ENCODE measurements at places on chromosomes 11 and 22.

DNA sequence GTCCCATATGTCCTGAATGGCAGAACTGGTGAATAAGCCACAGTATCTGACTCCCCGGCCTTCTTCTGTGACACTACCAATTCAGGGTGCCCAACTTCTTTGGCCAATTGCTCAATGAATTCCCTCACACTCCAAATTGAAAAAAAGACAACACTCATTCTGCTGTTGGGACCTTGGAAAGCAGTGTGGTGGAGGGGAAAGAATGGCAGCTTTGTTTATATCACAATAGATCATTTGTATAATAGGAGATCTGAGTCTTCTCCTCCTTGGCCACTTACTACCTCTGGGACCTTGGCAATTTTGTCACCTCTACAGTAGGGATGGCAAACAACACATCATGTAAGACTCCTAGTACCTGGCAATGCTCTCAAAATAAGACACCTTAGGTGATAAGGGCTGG lies 64.6 kb downstream of the OPCML start:
- DNase-seq, result no peak

- no peak for DNase-seq
Measured at GRCh38 chr11:19669511-19669910, 43.1 kb upstream of the NAV2 start.

- DNase-seq, result no peak
Measured at GRCh38 chr22:49953027-49953679, 7.4 kb upstream of the PIM3 start.

DNA sequence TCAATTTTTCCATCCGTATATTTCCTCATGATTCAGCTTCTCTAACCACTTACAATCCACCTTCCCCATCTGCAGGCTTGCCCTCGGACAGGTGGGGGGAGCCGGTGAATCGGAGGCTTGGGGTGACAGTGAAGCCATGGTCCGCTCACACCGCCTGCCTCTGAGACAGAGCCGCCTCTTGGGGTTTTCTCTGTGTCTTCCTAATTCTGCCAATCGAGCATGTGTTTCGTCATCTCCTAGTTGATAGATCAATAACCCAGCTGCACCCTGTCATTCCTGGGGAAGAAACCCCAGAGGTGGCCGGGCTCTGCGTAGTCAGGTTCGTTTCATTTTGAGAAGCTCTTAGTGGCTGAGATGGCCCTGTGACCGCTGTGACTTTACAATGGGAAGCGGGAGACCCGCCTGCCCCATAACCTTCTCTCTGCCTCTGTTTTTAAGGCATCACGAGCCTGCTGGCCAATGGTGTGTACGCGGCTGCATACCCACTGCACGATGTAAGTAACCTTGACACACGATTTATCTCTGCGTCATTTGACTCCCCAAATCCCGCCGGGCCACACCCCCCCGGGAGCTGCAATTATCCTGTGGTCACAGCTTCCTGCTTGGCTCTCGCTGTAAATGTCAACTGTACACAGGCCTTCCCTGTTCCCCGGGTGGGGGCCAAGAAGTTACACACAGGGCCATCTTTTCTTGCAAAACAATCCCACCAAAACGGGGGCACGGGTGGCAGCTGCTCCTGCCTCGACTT lies 33.3 kb downstream of the ANO1 start:
- DNase-seq, result peak; percentile 85
